Pancreas (tissue), 10 donors: ENCODE measurements at places on chromosomes 4 and X.

DNA sequence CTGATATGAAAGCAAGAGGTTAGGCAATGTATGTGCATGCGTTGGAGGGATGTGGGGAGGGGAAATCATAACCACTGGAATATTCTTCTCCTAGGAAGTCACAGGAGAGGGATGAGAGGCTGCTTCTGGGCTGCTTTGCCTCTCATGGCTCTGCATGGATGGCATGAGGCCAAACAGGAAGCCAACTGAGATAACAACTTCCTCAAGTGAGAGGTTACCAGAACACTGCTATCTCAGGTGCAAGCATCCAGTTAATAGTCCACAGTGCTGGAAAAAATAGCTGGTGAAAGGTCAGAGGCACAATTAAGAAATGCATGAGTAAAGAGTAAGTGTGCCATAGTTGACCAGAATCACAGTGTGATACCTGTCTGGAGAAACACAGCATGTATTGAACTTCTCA is 113.3 kb downstream of the ELOVL6 start:
- DNase-seq = peak; percentile 15

DNA sequence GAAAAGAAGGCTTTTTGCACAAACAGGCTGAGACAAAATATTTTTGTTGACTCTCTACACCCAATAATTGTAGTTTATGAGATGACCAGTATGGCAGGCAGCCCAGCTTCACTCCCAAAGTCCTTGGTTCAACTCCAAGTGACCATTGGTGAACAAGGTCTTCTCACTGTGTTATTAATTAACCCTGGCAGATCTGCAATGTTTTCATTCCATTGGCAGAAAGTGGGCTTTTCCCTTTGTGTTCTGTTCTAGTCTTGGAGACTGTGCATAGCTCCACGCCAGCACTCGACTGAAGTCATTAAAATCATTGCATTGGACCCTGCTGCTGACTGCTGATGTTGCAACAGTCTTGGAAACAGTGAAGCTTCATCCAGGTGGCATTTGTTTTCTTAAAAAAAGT is 277.3 kb upstream of the HAND2 start:
- no peak for DNase-seq

DNA sequence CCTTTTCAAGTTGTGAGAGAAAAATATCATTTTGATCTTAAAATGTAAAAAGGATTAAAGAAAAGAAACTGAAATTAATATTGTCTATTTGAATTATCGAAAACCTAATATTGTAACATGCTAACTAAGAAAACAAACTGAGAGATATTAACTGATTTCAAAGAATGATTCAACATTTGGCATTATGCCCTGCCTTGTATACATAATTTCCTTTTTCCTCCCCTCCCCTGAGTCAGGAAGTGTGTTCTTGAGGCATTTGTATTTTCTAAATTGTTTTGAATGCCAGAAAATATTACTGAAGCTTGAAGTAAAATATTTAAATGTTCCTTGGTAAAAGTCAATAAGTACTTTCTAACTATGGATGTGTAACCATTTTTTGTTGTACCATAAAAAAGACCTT is 49.4 kb downstream of the RPS6KA3 start:
- DNase-seq = no peak

DNA sequence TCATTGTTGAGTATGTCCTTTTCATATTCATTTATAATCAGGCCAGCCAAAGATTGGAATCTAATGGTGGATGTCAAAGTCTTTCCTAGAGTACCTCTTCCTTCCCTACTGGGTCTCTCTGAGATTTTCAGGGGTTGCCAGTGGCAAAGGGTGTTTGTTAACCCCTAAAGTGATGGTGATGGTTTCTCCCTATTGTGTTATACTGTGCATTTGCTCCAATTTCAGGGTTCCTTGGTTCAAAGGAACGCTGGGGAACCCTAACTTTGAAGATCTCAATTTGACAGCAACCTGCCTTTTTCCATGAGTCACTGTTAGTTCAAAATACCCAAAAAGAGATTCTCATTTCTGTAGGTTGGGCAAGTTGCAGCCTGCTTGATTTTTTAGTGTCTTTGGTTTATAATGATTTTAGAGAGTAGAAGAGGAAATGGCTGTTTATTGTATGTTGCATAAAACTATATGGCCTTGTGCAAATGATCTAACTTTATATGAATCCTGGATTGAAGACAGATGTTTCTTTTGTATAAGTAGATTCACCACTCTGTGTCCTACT is 23.0 kb downstream of the GAB1 start:
- DNase-seq = no peak

DNA sequence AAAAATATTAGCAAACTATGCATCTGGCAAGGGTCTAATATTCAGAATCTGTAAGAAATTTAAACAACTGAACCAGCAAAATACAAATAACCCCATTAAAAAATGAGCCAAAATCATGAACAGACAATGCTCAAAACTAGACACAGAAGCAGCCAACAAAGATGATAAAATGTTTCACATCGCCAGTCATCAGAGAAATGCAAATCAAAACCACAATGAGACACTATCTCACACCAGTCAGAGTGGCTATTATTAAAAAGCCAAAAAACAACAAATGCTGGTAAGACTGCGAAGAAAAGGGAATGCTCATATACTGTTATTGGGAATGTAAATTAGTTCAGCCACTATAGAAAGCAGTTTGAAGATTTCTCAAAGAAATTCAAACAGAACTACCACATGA is 201.3 kb upstream of the CPEB2 start:
- DNase-seq = no peak
